ENCODE measurements at places on chromosomes 7 and 10. TPM values are rescaled to one million over a fixed set of nuclear protein-coding genes. Genes with fewer than 3 reads are reported as not detected.

GRCh38 chr10:70600512-70601395 is 1.8 kb downstream of the PRF1 start:
- DNase-seq, result no peak

GRCh38 chr7:22389892-22390291 is 32.9 kb upstream of the RAPGEF5 start:
- no peak for DNase-seq

DNA sequence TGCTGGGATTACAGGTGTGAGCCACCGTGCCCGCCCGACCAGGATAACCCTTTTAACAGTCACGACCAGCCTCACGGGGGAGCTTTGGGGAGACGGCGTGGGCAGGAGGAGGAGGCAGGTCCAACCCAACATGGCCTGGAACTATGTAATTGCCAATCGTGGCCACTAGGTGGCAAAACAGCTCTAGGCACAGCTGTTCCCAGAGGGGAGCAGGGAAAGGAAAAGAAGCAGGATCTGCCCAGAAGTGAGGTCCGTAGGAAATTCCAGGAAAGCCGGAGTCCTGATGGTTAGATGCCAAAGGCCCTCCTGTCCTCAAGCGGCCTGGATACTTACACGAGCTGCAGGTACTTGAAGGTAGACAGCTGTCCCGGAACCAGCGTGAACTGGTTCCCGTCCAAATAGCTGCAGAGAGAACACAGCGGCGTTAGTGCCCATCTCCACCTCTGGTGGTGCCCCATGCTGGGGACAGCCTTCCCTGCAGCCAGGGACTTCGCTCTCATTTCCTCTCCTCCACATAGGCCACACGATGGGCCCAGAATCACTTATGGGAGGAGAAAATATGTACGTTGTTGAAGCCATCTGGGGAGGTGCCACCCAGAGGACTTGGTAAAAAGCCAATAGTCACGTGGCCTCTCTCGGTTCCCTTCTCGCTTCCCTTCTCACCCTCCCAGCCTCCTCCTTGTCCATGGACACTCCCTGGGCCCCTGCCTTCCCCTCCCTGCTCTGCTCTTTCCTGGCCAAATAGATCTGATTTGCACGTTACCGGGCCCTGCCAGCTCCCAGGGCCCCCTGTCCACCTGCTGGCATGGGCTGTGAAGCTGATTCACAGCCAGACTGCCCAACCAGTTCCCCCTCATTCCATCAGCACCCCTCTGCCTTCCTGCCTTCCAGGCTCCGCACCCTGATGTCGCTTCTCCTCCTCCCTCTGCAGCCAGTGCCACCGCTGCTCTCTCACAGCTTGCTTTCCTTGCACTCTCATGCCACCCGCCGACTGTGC is 148.1 kb downstream of the SLIT1 start:
- DNase-seq, result peak; percentile 76

- DNase-seq, result no peak
Observed at GRCh38 chr10:82310839-82311238, 435.8 kb downstream of the NRG3 start.

GRCh38 chr7:42254217-42254616 is 17.2 kb upstream of the GLI3 start:
- DNase-seq, result no peak

DNA sequence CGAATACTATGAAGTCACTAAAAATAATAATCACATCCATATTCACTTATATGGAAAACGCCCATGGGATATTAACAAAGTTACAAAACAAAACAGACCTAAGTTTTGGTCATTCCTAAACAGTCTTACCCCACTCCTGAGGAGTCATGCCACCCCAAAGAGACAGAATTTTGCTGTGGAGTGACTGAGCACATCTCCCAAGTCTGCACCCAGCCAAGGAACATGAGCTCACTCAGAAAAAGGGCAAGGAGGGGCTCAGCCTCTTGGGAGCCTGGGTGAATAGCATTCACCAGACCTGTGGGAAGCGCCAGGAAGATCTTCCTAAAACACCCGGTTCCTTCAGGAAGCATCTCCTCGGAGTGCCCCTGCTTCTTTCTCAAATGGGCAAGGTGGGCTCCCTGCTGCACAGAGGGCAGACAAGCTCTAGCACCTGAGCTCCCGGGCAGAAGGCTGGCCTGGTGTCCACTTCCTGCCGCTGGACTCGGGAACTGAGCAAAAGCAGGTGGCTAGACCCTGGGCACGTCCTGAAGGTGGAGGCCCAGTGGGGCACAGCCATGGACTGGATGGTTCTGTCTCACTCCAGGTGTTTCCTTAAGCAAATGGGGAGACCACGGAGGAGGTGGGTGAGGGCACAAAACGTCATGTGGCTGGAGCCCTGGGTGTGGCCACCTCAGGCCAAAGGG is 31.0 kb downstream of the TNS3 start:
- DNase-seq, result no peak

DNA sequence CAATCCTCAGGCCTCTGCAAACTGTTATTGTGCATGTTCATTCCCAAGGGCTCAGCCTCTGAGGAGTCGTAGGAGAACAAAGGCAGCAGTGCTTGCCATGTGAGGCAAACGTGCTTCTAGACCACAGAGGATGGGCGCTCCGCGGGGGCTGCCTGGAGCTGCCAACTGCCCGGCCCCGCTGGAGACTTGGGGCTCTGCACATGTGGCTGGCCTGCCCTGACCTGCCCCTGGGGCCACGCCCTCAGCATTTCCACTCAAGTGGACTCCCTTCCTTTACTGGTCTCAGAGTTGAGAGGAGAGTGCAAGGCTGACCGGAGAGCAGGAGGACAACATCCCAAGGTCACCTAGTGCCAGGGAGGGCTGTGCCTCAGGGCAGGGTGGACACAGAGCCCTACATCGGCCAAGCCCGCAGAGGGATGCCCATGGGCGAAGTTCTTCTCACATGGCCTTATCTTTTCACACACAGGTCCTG is 222.3 kb upstream of the ZNF32 start:
- no peak for DNase-seq

- no peak for DNase-seq
Observed at GRCh38 chr10:120824881-120825309, 26.3 kb upstream of the WDR11 start.

Gene PDK4
- 11.7 TPM for total RNA-seq

Gene SEMA3A
- total RNA-seq, result 46.8 TPM

Gene IFIT1B
- total RNA-seq, result 2.0 TPM

Gene NME8
- not detected for total RNA-seq

Gene MYPN
- not detected for total RNA-seq

Gene KLF14
- not detected for total RNA-seq

Measured in occipital lobe (tissue), 3 donors.